ENCODE measurements at places on chromosomes 6 and 20.

- peak; percentile 90 for DNase-seq
These were observed 115.3 kb downstream of the LCA5 start for GRCh38 chr6:79421707-79422484.

GRCh38 chr6:12527339-12527738, 189.2 kb upstream of the PHACTR1 start:
- DNase-seq = no peak

- DNase-seq = no peak
These were observed 76.3 kb downstream of the PERP start for GRCh38 chr6:138030872-138031271.

DNA sequence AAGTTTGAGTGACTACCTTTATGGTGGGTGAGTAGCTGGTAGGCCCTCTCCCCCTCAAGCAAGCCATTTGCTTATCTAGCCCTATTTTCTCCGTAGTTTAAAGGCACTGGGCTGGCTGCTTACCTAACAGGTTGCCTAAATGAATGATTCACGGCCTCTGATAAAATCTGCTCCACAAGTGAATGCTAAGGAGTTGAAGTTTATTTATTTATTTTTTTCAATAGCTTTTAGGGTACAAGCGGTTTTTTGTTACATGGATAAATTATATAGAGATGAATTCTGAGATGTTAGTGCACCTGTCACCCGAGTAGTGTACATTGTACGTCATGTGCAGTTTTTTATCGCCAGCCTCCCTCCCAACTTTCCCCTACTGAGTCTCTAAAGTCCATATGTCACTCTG, 8.3 kb upstream of the CDH26 start:
- no peak for DNase-seq

GRCh38 chr20:44138867-44139266, 48.1 kb downstream of the JPH2 start:
- DNase-seq = no peak

DNA sequence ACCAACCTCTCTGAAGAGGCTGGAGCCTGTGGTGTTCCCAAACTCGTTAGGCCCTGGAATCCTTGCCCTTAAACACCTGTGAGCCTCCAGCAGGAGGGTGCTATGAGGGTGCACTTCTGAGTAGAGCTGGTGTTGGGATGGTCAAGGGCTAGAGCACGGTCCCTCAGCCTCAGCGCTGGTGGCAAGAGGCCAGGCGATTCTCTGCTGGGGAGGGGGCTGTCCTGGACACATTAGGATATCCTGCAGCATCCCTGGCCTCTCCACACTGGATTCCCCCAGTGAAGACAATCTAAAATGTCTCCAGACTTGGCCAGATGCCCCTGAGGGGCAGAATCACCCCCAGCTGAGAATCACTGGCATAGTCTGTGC, 157.8 kb downstream of the SYCP2 start:
- DNase-seq = no peak

GRCh38 chr6:36109092-36109491, 21.2 kb upstream of the MAPK13 start:
- no peak for DNase-seq

DNA sequence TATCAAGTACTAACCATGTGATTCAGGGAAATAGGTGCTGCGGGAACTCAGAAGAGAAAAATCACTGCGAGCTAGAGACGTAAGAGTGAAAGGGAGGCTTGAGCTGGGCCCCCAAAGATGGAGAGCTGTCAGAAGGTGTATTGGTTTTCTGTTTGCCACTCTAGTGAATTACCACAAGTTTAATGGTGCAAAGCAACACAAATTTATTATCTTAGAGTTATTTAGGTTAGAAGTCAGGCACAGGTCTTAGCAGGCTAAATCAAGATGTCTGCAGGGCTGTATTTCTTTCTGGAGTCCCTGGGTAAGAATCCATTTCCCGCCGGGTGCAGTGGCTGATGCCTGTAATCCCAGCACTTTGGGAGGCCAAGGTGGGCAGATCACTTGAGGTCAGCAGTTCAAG, 2.5 kb downstream of the ZSWIM3 start:
- no peak for DNase-seq

- DNase-seq = peak; percentile 87
These were observed 10.8 kb upstream of the WTAP start for GRCh38 chr6:159716247-159717096.

GRCh38 chr20:2399390-2399789, 18.7 kb downstream of the TGM6 start:
- no peak for DNase-seq

GRCh38 chr20:20286061-20286460, 81.8 kb upstream of the INSM1 start:
- DNase-seq = no peak

DNA sequence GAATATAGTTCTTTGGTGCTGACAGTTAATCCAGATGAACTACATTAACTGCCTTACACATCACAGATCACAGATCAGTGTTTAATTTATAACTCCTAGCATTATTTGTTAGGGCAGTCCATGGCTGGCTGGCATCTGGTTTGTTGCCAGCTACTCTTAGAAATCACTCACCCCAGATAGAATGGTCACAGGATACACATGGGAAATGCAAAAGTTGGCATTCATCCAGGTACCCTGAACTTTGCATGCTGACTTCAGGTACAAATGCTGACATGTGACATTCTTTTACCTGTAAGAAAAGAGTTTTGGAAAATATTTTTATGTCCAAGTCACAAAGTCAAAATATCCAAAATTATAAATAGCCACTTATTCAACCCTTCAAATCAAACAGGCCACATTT, 20.2 kb downstream of the FBXL4 start:
- no peak for DNase-seq

GRCh38 chr6:116205281-116205680, 48.6 kb downstream of the TSPYL4 start:
- DNase-seq = no peak

DNA sequence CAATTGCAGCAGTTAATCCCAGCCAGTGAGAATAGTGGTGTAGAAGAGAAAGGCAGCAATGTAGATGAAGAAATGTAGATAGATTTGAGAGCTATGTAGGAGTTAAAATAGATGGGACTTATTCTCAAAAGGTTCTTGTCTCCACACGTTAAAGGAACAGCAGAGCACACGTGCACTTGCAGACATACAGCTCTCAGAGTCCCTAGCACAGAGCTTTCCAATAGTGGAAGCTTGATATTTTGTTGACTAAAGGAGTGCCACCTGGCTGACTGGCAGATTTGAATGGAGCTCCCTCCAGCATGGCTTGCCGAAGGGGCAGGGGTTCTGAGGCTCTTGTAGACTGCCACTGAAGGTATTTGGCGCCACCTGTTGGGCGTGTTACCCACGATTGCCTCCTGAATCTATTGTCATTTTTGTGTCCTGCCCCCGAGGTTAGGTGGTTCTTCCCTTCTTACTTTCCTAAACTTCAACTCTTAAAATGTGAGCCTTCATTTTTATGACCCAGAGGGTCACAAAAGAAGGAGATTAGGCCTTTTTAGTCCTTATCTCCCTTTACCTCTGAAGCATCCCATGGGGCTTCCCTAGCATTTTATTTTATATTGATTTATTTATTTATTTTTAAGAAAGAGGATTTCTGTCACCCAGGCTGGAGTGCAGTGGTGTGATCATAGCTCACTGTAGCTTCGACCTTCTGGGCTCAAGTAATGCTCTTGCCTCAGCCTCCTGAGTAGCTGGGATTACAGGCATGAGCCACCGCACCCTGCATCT, 16.4 kb downstream of the BRD2 start:
- peak; percentile 88 for DNase-seq

DNA sequence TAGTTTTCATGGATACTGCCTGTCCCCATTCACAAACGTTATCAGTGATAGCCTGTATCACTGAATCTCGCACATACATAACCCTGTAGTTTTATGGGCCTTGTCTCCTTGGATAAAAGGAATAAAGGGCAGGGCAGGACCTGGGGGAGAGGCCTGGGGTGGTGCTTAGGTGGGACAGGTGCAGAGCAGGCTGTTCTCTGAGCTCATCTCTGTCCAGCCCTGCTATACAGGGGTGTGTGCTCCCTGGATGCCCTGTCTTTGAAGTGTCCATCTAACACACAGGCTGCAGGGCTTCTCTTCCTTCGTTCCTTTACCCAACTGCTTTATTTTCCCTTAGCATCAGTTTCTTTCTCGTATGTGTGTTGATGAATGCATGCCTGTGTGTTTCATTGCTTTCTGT, 26.4 kb downstream of the BRPF3 start:
- DNase-seq = no peak

DNA sequence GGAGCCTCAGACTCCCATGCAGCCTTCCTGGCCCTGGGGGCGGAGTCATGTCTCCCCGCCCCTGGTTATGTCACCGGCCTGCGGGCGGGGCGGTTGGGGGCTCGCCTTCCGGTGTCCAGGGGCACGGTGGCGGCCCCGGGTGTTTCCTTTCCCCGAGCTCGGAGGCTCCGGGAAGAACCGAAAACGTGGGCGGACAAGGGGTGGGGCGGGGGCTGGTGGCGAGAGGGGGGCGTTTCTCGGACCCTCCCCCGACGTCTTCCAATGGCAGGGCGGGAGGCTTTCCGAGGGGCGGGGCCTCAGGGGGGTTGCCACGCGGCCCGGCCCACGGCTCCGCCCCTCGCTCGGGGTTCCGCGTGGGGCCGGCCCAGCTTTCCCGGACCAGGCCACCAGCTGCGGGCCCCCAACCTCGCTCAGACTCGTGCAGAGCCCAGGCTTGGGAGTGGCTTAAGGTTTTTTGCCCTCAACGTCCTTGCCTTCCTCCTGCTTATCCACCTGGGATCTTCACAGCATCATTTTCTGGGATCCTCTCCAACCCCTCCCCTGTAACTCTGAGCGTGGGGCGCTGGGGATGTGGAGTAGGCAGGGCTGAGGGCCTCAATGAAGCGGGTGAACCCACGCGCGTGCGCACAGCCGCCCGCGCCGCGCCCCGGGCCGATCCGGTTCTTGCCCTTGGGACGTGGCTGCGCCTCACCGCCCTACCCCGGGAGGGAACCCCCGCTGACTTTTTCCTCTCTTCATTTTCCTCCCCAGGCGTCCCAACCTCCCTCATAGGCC, 2.1 kb upstream of the NRN1 start:
- peak; percentile 74 for DNase-seq

DNA sequence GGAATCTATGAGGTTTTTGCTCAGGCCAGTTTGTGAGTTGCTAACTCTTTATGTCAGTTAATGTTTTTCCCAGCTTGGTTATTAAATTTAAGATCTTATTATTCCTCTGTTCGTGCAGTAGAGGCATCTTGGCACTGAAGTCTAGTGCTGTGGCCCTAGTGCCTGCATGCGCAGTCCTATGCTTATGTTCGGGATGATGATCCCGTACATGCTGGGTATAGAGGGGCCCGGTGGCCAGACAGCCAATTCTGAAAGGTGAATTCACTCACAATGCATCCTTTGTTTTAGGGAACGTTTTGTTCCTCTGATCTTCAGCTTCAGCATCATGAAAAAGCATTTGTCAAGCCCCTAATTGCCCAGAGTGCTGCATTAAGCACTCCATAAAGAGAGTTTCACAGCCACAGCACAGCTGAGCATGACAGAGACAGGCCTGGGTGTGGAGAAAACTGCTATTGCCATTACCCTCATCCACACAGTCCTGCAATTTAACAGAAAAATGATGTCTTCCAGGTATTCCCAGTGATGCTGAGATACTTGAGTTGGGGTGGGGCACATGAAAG, 39.8 kb upstream of the BACH2 start:
- DNase-seq = no peak

DNA sequence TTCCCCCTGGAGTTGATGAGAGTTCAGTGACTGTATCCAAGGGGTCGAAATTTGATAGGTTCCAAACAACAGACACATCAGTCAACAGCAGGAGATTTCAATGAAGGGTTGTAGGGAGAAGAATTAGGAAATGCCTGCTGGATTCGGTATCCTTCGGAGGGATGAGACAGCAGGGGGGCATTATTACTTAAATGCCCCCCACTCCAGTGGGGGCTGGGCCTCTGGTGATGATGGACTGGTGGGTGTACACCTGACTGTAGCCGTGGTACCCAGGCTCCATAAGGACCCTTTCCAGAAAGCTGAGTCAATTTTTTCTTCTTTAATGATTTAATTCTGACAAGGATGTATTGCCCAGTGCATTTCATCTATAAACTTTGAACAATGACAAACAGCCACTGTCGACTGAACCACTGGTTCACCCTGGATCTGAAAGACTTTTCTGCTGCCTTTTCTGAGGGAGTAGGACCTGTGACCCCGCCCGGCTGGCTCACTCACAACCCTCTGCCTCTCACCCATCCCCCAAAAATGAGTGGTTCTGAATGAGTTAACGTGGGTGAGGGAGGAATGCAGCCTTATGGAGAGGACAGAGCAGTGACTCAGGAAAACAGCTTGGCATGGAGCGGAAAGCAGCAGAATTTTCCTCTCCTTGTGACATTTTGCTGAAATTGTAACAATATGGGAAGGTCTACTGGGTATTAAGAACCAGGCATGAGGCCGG, 41.0 kb downstream of the ZMYND8 start:
- peak; percentile 93 for DNase-seq

DNA sequence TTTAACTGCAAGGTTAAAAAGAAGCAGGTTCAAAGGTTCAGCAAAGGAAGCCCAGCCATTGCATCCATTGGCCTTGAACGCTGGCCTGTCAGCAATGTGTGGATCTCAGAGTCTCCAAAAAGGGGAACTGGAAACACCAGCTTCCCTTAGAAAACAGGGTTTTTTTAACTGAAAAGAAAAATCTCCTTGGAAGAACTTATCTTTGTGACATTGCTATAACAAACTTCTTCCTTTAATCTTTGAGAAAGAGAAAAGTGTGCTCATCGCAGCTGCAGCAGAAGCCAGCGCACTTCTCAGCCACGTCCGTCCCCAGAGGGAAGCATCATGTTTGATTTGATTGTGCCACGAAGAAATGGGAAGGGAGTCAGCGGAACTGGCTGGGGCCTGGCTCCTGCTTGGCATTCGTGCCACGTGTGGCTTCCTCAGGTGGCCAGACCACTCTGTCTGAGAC, 215.0 kb downstream of the SYNDIG1 start:
- DNase-seq = no peak

- no peak for DNase-seq
These were observed 286.0 kb downstream of the ADGB start for GRCh38 chr6:146884728-146885127.

DNA sequence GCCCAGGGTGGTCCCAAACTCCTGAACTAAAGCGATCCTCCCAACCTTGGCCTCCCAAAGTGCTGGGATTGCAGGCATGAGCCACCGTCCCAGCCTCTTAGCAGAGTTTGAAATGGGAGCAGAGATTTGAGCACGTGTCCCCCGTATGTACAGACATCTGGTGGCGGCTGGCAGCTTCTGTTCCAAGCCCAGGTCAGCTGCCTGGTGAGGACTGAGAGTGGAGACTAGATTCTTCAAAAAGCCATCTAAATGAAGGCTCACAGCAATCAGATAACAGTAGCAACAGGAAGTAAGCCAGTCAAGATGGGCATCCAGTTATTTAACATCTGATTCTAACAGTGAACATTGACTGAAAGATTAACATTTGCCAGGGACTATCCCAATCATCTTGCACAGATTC, 128.1 kb upstream of the AKAP12 start:
- DNase-seq = no peak

DNA sequence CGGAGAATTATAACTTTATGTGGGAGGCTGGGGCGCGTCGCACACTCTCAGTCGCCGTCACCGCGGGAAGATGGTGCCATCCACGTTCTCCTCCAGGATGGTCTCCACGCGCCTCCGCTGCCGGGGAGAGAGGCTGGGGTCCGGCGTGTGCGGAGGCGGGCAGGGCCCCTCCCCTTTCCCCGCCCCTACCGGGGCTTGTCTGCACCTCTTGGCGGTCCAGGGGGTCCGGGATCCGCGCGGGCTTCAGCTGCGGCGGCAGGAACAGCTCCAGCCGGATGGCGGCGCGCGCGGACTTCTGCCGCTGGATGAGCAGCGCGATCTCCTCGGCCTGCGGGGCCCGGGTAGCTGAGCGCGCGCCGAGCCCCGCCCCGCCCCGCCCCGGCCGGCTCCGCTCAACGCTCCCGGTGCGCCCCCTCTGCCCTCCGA, 807 bp downstream of the LKAAEAR1 start:
- DNase-seq = peak; percentile 91

GRCh38 chr6:38012573-38012972, 193.0 kb downstream of the ZFAND3 start:
- peak; percentile 59 for DNase-seq

All from astrocyte of the hippocampus (primary cell).